AG09309 (cell line): ENCODE measurements at places on chromosomes 16 and 17.

- no peak for DNase-seq
These were observed 17.3 kb downstream of the BAHCC1 start for GRCh38 chr17:81412490-81413093.

GRCh38 chr17:1710807-1711553 is 803 bp upstream of the TLCD2 start:
- no peak for DNase-seq

DNA sequence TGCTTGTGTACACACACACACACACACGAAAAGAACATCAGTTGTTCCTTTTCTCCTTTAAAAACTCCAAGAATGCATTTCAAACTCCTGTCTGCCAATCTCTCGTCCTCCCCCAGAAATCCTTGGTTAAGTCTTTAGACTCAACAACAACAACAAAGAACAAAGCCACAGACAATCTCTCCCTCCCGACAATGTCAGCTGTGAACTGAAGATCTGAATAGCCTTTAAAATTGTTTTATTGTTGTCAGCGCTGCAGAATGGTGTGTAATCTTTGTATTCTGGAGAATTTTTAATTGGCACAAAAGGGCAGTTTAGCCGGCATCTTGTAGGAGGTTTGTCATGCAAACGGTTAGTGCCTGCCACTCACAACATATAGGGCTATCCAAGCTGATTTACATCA is 219.5 kb downstream of the MSI2 start:
- no peak for DNase-seq

DNA sequence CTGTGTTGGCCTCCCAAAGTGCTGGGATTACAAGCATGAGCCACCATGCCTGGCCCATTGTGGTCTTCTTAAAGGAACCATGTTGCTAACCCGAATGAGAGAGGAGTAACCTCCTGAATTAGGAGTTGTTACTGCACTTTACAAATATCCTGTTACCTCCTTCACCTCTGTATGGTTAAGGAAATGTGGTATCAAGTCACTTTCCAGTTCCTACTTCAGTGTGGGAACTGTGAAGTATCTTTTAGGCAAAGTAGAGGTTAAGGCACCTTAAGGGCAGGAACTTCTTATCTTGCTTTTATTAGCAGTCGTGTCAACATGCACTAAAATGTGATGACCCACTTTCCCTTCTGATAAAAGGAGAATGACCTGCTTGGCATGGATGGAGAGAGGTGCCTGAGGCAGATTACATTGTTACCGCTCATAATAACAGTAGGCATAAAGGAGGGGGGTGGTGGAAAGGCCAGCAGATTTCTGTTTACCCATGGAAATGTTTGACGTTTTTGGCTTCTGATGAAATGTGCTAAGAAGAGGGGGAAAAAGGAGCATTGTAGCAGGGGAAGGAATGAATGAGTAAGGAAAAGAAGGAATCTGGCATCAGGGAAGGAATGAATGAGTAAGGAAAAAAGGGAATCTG is 28.5 kb downstream of the FTO start:
- no peak for DNase-seq

DNA sequence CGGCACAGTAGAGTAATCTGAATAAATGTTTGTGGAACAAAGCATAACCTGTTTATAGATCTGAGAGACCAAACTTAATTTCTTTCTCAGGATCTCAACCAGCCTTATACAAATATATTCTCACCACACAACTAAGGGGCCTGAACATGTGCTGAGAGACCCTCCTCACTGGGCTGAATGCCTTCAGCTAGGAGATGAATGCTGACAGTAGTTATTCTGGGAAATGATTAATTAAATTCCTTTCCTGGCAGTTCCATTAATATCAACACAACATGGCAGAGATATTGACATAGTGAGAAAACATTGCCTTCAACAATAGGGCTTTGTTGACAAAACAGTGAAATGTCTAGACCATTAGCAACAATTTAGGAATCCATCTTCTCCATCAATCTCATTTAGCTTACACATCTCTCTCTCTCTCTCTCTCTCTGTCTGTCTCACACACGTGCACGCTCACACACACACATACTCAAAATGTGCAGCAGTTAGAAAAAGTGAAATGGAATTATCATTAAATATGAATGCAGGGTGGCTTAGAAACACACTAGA is 780.8 kb upstream of the CDH8 start:
- DNase-seq, result no peak

DNA sequence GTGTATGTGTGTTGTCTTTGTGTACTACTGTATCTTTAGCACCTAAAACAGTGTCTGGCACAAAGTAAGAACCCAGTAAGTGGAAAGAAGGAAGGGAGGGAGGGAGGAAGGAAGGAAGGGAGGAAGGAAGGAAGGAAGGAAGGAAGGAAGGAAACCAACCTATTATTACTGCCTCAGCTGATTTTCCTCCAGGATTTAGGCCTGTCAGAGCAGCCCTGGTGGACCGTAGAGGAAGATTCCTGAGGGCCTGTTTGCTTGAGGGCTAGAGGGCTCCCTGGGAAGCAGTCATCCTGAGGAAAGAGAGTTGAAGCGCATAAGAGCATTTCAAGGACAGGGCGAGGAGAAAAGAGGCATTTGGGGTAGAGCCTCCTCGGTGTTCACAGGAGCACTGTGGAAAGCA is 61.5 kb downstream of the WSB1 start:
- DNase-seq, result no peak

DNA sequence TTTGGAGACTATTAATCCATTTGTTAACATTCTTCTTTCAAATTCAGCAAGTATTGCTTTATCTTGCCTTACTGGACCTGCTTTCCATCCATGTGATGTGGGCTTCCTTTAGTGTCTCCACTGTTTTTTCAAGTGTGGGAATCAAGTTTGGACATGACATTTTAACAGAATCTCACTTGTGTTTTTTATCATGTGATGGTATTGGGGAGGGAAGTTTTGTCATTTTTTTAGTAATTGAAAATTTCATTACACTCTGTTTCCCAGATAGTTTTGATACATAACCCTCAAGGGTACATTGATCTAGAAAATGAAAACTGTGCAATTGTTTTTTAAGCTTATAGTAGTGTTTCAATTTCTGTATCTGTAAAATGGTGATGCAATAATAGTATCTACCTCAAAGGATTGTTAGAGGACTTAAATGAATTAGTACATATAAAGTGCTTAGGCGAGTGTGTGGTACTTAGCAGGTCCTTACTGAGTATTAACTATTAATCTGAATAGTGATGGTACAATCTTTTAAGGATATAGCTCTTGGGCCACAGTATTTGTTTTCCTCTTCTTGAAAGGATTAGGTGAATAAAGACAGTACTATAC is 27.3 kb downstream of the AATF start:
- DNase-seq, result no peak

GRCh38 chr16:25063102-25063501 is 47.9 kb upstream of the ARHGAP17 start:
- no peak for DNase-seq

GRCh38 chr16:68356249-68356918 is 45.6 kb downstream of the PRMT7 start:
- DNase-seq, result no peak

DNA sequence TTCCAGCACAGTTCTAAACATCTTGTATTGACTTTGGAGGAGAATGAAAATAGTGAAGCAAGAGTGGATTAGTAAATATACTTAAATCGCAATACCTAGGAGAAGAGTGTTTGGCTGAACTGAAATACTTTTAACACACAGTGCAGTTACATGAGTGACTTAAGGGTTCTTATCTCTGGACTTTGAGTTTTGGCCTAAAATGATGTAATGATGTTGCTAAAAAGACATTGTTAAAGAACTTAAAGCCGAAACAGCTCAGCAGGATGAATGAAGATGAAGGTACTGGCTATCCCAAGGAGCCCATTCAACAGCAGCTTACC is 28.1 kb downstream of the PMP22 start:
- DNase-seq, result no peak

DNA sequence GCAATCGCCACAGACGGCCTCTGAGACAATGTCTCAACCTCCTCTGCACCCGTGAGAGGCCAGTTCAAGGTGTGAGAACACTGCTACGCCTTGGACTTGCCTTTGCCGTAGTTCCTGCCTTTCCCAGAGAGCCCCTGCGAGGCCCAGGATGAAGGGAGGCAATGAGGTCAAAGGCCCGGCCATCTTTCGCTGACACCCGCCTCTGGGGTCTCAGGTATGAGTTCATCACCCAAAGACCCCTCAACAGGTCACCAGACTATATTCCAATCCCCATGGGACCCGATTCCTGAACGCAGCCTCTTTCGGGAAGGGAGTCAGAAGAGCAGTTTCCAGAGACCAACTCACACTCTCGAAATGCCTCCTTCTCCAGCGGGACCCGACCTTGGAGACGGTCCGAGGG is 573.5 kb downstream of the KCNJ18 start:
- DNase-seq, result no peak

DNA sequence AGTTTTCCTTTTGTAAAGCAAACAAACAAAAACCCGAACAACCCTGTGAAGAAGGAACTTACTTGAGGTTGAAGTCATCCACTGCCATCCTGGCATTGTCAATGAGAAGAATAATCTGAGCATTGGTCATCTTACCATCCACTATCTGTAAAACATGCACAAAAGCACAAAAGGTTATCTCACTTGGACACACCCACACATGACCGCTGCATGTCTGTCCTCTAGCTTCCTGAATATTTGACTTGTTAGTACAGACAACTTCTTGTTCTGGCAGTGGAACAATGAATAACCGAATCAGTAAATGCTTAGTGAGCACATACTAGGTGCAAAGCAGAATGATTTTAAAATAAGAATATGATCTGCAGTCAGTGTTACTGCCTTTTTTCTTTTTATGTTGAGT is 6.1 kb downstream of the KRT23 start:
- no peak for DNase-seq

DNA sequence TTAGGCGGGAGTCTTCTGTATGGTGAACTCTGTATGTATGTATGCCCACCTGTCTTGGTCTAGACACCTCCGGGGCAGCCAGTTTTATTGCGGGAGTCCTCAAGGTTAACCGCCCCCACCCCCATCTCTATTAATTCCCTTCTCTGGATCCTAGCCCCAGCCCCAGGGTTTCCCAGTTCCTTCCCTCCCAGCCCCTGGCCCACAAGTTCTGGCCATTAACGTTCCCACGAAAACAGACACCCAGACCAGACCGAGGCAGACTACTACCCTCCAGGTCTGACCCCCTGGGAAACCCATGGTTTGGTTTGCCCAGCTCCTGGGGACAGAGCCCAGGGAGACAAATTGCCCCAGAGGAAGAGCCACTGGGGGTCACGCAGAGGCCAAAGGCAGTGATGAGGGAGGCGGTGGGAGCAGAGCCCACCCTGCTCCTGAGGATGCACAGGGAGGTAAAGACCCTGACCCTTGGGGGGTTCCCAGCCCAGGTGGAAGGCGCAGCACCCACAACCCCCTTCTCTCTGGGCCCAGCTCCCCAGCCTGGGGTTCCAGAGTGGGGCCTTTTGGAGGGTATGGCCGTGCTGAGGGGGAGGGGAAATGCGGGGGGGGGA is 8.5 kb downstream of the TBKBP1 start:
- no peak for DNase-seq

- DNase-seq, result no peak
These were observed 12.6 kb upstream of the WSCD1 start for GRCh38 chr17:6057562-6057961.

DNA sequence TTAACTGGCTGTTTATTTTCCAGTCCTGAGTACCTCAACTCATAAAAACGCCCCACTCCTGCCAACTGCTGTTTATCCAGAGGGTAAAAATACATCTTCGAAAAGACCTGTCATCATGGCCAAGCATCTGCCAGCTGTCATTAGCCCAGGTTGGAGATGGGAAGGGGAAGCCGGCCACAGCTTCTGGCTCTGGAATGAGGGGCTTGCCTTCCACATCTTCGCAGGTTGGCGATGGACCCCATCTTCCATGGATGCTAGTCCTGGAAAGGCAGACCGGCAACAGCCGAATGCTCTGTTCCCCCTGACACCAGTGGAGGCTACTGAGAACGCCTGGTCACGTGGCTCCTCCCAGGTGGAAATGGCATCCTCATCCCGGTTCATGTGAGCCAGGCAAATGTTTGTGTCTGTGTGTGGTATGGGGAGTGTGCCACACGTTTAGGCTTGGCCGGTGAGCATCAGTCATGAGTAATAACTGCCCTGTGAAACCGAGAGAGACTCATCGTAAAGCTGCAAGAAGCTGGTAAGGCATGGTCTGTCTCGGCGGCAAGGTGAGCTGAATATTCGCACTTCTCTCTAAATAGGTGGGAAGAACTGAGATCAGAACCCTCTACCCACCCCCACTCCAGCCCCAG is 420 bp upstream of the KRTAP17-1 start:
- DNase-seq, result no peak

GRCh38 chr16:19542138-19542821 is 13.2 kb upstream of the VPS35L start:
- no peak for DNase-seq

DNA sequence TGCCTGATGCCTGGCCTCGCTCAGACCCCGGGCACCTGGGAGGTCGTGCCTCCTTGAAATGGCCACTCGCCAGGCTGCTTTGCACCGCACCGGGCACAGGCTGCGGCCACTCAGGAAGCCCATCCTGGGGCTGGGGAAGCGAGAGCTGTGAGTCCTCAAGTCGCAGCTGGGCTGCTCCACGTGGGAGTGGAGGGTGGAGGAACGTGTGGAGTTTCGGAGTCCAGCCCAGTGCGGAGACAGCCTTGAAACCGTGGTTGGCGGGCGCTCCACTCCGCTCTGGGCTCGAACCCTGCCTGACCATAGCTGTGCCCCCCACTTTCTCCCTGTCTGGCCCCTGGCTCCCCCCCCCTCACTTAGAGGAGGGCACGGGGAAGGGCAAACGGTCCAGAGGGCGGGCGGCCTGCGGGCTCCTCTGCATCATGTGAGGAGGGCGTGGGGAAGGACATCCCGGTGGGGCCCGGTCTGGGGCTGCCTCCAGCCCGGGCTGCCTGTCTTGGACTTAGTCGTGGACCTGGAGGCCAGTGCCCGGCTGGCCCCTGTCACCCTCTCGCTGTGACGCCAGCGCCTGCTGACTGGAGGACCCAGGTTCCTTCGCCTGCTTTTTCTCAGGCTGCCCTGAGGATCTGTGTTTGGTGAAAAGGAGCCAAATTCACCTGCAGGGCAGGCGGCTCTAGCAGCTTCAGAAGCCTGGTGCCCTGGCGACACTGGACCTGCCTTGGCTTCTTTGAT is 2.5 kb downstream of the UBE2I start:
- DNase-seq, result no peak

GRCh38 chr16:66426112-66427035 is 721 bp upstream of the BEAN1 start:
- DNase-seq, result no peak

DNA sequence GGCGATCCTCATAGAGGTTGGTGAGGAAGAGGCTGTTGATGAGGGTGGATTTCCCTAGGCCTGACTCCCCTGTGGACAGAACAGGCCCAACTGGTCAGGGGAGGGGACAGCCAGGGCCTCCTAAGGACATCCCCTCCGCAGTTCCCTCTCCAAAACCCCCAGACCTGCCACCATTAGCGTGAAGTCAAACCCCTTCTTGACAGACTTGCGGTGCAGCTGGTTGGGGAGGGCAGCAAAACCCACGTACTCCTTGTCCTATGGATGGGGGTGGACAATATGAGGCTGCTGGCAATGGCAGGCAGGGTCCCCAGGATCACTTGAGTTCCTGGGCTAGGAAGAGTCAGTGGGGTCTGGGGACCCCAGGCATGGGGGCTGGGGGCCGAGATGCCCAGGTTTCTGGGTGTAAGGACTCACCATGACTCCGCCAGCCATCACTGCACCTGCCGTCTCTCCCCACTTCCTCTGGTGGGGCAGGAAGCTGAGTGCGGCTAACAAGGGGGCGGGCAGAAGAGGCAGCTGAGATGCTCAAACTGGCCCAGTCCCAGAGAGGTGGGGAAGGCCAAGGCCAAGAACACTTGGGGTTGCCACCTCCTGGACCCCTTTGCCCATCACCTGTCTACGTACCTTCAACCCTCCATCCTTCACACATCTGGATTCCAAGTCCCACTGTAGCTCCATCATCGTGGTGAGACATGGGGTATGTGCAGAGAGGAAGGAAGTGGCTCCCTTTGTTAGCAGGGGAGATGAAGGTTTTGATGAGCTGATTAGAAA is at the start of gene SEPTIN1:
TSS of gene SEPTIN1 (minus strand) at position 451 of the 771 bp plus-strand sequence. CDS start at position 432, 19 bp downstream.
- DNase-seq, result no peak
